ENCODE measurements at places on chromosomes 4 and X.

- no peak for DNase-seq
These were observed 759.7 kb upstream of the MAGEB2 start for GRCh38 chrX:29455702-29456101.

DNA sequence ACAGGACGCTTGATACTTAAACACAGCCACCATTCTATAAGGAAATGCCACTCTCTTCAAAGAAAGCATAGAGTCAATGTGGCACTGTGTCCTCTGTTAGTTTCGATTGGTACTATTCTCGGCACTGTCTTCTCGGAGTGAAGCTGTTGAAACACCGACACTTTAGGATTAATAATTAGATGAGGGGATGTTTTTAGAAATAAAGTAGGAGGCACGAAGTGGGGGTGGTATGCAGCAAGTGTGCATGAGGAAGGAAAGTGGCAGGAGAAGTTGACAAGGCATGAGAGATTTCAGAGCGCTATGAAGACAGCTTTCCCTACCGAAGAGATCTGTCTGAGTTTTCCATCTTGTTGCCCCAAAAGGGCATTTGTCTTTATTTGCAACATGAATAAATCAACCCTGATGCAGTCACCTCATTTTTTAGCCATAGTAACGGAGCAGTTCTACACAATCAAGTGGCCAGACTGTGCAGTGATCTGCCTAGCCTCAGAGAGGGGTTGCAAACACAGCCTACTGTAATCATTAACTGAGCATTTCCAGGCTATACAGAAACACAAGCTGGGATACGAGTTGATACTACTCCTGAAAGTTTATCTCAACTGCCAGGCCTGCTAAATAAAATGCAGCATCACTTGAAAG is 8.3 kb downstream of the GPRIN3 start:
- no peak for DNase-seq

- DNase-seq = no peak
These were observed 20.7 kb downstream of the MFAP3L start for GRCh38 chr4:170005472-170005871.

DNA sequence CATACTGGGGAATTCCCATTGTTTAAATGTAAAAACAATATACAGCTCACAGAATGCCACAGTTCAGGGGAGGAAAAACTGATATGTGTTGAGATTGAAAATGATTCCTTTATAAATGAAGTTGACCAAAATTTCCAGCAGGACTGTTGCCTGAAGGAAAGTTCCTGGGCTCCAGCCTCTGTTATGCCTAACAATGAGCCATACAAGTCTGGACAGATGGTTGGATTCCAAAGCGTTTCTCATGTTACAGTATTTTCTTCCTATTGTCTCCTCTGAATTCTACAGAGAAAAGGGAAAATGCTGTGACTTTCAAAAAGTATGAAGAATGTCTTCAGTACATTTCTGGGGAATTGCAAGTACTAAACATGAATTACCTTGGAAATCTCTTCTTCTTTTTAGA is 73.3 kb downstream of the ALPK1 start:
- DNase-seq = no peak

GRCh38 chr4:93184053-93184452 is 644.5 kb upstream of the ATOH1 start:
- DNase-seq = no peak

DNA sequence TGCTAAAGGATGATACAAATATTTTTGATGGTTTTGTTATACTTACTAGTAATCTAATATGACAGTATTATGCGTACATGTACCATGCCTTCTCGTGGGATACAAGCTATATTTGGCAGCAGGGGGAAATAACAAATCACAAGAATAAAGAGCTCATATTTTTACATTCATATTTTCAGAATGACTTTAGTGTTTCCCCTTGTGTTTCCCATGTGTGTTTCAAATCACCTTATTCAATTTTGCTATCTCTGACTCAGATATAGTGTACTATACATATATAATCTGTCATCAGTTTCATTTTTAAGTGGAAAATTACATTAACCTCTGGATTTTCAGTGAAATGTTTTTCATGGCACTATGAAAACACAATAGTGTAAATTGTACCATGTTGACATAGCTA is 146.8 kb downstream of the RPA4 start:
- no peak for DNase-seq

DNA sequence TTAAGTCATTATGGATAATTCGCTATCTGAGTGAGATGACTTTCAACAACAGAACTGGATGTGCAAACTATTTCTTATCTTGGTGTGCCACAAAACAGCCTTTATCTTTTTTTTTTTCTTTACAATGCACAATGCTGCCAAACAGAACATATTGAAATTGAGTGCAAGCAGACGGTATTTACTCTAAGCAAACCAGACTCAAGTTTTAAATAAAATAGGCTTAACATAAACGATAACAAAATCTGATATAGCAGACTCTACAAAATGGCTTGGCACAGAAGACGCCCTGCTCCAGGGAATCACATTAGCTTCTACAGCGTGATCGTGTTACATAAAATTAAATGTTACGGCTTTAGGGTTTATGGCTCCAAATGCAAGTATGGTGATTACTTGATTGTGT is 9.6 kb upstream of the STK32B start:
- no peak for DNase-seq

DNA sequence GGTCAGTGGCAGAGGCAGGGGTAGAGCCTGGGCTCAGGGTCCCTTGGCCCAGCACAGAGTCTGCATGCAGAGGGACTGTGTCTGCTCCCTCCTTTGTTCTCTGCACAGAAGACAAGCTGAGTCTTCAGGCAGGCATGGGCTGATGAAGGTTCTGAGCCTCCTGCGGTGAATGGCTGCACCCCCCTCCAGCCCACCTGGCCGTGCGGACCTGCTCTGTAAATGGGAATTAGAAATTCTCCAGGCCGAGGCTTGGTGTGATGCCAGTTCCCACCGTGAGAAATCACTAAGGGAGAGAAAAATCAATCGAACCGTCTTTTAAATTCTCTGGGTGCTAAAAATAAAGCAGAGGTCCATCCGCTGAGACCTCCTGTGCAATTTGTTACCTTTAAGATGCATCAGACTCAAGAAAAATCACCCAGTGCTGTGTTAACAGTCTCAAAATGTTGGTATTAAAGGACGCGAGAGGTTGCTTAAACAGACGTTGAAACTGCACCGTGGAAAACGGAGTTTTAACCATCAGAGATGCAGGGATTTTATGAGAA is 96.0 kb downstream of the WFS1 start:
- DNase-seq = no peak

DNA sequence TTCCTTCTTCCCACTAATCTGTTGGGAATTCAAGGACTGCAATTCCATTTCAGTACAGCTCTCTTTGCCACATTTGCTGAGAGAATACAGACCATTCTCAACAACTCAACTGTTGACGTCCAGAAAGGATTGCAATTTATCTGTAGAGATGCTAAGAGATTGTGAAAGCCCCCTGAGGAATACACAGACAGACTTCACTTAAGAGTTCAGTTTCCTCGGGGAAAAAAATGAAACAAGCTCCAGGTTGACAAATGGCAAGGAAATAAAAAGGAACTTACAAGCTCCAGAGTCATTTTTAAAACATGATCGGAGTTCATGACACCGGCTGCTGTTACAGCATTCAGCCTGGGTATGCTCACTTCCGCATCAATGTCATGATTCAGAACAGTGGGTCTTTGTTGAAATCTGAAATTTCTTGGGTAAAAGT is 13.8 kb downstream of the TLR10 start:
- no peak for DNase-seq

DNA sequence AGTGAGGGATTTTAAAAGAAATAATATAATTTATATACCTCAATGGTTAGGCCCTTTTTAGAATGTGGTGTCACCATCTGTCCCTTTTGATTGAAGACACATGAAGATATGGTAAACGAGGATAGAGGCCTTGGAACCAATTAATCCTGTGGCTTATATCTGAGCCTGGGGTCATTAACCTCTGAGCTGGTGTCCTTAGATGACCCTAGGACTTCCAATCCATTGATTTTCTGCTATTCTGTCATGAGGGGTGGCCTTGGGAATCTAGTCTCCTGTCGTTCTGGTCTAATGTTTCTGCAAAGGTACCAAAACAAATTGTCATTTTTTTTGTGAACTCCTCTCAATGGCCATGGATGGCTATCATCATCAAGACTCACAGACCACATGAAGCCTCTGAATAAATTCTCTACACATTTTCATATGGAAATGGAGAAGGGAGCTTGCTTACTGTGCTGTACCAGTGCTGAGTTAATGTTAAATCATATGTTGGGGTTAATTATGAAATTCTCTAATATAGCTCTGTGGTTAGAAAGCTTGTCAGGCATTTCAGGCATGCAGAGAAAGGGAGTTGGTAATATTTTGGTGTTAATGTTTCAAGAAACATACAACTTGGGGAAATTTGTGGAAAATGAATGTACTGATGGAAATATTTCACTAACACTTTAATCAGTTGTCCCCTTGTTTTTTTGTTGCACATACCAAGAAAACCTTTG is 204.2 kb upstream of the IL15 start:
- DNase-seq = no peak

GRCh38 chr4:124711471-124712371 is 811 bp downstream of the ANKRD50 start:
- DNase-seq = no peak

- no peak for DNase-seq
These were observed 21.4 kb downstream of the SOD3 start for GRCh38 chr4:24816797-24817196.

GRCh38 chrX:65596270-65597034 is 61.9 kb upstream of the LAS1L start:
- no peak for DNase-seq

- DNase-seq = no peak
These were observed 704 bp downstream of the FAM3A start for GRCh38 chrX:154515090-154515965.

DNA sequence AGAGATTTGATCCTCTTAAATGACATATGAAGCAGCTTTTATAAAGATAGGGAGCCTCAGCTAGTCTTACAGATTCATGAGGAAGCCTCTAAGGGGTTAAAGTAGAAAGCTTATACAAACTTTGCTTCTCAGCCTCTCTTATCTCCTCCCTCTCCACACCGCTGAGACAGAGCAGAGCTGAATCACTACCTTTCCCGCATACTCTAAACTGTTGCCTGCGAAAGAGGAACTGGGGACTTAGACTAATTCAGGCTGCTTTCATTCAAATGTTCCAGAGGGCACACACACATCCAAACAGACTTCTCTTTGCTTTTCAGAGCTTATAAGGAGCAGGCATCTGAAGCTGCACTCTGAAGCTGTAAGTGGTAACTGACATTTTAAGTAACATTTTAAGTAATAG is at the start of gene SERTM2:
Gene SERTM2 (plus strand): TSS at position 169 of the 400 bp plus-strand sequence. CDS start 7,213 bp downstream, outside the sequence.
- DNase-seq = no peak

- no peak for DNase-seq
These were observed 13.3 kb upstream of the UBA1 start for GRCh38 chrX:47180346-47180745.

DNA sequence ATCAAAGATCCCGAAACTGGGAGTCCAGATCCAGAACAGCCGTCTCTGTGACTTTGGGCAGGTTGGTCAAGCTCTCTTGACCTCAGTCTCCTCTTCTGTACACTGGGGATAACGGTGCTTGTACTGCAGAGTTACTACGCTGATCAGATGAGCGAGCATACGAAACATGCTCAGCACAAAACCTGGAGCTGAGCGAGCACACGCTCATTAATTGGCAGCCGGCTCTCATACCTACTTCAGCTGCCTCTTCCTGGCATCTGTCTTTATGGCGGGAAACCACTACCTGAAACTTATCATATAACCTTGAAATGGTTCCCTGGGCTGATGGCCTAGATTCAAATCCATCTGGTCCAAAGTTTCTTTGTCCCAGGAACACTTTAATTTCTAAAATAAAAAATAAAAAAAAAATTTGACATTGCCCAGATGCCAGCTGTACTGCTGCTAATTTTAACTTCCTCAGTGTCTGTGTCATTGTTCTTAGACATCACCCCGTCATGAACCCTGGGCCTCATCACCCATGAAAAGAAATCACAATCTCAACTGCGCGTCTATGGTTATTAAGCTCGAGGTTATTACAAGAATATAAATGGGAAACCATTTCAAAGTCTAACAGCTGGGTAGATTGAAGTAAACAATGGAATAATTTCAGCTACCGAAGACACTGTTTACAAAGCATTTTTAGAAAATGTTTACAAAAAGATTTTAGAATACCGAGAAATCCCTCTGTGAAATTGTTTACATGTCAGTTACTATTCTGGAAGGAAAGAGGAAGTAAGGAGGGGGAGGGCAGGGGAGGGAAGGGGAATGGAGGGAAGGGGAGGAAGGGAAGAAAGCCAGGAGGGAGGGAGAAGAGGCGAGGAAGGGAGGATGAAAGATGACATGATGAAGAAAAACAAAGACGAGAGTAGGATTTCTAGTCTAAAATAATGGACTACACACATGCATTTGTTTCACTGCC is 49.0 kb downstream of the CRMP1 start:
- DNase-seq = no peak

- no peak for DNase-seq
These were observed 121.2 kb upstream of the GUCY1A1 start for GRCh38 chr4:155545456-155545855.

DNA sequence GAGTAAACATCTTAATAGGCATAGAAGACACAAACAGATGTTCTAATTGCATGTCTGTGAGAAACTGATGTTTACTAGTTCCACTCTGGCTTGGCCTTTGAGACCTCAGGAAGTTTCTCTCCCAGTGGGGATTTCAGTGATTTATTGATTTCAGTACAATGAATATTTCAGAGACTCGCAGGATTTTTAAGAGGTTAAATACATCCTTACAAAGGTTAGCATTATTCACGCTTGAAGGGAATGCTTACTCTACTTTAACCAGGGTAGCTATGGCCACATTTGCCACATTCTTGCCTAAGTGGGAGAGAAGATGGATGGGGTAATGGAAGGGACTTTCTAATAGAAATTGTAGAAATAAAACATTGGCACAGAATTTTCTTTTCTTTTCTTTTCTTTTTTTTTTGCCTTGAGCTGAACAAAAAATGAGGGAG is 480.1 kb downstream of the SPRY1 start:
- DNase-seq = no peak

DNA sequence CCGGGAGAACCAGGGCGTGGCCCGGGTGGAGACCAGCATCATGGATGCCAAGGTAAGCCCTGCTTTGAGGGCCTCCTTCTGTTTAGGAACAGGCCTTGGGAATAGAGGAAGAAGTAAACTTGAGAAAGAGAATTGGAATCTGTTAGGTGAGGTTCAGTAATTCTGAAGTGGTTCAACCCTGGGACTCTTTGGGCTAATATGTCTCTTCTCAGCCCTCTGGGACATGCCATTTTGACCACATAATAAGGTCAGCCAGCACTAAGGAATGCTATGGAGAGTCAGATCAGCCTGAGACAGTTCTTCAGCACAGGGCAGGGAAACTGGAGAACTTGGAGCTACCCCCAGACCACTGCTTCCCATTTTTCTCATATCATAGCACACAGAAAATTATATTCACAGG is 63.3 kb upstream of the PRPS1 start:
- DNase-seq = no peak

All from stimulated activated CD4-positive, alpha-beta T cell treated with anti-CD3 and anti-CD28 coated beads, Interleukin-1b, Interleukin-23, amount 100 ng/mL, for 1 hour (primary cell).